ENCODE measurements at places on chromosomes 12 and 14.
A peak's percentile ranks its signal among the peaks of the same experiment; 100 is the strongest.

DNA sequence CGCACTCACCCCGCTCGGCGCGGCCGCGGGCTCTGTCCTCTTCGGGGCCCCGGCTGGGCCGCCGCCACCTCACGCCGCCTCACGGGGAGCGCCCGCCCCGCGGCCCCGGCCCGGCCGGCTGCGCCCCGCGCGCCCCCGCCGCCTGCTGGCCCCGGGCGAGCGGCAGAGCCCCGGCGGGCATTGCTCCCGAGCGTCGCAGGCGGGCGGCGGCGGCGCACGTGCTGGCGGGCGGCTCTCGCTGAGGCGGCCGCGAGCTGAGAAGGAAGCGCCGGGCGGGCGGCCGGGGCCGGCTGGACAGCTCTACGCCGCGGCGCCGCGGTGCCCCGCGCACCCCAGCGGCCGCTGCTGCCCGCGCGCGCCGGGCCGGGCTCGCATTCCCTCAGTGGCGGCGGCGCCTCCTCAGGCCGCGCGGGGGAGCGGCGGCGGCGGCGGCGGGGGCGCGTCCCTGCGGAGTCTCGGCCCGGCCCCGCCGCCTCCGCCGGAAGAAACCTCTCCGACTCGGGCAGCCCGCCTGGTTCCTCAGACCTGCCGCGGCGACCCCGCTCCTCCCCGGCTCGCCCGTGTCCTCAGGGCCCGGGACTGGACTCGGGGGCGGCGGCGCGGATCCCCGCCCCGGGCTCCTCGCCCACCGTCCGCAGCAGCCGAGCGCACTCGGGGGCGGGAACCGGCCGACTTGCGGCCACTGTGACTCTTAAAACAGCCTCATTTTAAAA lies at the start of gene PITPNM2:
TSS of gene PITPNM2 (minus strand) at position 347 of the 713 bp plus-strand sequence. CDS start 116,500 bp downstream, outside the sequence.
- DNase-seq: peak; percentile 23

GRCh38 chr14:69842686-69843420 lies 36.4 kb upstream of the SMOC1 start:
- peak; percentile 84 for DNase-seq

DNA sequence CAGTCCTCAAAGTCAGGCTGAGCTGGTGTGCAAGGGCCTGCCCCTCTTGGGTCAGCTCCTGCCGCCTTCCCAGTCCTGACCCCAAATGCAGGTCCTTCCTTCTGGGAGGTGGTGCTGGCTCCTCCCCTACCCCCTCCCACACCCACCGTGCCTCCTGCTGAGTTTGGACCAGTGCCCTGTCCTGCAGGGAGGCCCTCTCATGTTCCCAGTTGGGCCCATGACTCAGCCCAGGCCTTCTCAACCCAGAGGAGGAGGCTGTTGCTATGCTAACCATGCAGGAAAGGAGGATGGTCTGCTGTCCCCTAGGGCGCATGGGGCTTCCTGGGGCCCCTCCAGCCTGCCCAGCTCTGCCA lies 4.4 kb downstream of the ZBTB42 start:
- no peak for DNase-seq

DNA sequence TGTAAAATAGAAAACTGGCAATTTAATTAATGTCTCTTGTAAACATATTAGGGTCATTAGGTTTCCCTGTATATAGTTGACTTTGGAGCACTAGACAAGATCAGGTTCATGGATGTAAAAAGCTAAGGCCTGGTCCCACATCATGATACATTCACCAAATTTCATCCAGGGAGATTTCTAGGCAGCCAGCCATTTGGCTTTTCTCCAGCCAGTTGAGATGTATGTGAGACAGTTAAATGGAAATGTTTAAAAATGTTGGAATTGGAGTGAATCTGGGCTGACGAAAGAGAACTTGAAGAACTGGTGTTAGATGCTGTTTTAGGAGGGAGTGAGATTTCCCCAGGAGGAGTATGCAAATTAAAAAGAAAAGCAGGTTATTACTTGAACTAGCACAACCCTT lies 41.8 kb upstream of the CLEC14A start:
- DNase-seq: no peak

GRCh38 chr14:20857630-20858261 lies 33.4 kb upstream of the RNASE3 start:
- DNase-seq: peak; percentile 22

DNA sequence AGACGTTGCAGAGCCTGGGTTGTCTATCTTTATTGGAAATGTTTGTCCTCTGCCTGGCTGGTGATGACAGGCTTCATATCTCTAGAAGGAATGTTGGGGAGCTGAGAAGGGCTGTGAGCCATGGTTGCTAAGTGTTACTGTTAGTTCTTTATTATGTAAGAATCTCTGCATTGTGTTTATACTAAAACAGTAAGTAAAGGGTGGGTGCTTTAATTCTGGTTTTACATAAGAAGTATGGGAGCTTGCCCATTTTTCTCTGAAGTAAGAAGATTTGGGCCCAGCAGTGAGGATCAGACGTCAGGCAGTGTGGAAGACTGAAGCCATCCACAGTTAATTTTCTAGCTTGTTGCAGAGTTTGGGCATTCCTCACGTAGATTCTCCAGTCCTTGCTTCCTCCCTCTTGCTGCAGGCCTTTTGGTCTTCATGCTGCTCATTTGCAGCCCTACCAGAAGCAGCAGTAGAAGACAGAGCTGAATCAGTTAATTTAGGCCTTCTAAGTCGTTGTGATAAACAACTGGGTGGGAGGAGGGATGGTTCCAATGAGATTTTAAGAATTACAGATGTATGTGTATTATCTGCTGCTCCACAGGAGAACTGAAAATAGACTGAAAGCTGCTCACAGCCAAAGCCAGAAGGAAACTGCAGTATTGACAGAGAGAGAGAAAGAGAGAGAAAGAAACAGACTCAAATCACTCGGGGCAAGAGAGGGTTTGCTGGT lies 21.4 kb downstream of the WNT5B start:
- DNase-seq: no peak

DNA sequence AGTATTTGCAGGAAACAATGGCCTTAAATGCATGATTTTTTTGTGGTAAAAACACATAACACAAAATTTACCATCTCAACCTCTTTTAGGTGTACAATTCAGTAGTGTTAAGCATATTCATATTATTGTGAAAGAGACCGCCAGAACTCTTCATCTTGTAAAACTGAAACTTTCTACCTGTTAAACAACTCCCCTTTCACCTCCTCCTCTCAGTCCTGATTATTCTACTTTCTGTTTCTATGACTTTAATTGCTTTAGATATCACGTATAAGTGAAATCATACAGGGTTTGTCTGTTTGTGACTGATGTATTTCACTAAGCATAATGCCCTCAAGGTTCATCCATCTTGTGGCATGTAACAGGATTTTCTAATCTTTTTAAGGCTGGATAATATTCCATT lies 353.4 kb downstream of the ADAMTS20 start:
- DNase-seq: no peak

- DNase-seq: no peak
These were observed 10.5 kb upstream of the OAS2 start for GRCh38 chr12:112967858-112968257.

DNA sequence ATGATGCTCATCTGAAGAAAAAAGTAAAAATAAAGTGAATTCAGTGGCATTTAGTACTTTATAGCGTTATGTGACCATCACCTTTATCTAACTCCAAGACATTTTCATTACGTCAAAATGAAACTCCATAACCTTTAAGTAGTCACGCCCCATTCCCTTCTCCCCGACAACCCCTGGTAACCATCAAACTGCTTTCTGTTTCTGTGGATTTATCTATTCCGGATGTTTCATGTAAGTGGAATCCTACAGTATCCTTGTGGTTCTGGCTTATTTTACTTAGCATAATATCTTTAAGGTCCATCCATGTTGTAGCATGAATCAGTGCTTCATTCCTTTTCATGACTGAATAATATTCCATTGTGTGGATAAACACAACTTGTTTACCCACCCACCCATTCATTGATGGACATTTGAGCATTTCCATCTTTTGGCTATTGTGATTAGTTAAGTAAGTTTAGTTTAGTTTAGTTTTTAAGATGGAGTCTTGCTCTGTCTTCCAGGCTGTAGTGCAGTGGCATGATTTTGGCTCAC lies 18.5 kb upstream of the MAP1LC3B2 start:
- no peak for DNase-seq

DNA sequence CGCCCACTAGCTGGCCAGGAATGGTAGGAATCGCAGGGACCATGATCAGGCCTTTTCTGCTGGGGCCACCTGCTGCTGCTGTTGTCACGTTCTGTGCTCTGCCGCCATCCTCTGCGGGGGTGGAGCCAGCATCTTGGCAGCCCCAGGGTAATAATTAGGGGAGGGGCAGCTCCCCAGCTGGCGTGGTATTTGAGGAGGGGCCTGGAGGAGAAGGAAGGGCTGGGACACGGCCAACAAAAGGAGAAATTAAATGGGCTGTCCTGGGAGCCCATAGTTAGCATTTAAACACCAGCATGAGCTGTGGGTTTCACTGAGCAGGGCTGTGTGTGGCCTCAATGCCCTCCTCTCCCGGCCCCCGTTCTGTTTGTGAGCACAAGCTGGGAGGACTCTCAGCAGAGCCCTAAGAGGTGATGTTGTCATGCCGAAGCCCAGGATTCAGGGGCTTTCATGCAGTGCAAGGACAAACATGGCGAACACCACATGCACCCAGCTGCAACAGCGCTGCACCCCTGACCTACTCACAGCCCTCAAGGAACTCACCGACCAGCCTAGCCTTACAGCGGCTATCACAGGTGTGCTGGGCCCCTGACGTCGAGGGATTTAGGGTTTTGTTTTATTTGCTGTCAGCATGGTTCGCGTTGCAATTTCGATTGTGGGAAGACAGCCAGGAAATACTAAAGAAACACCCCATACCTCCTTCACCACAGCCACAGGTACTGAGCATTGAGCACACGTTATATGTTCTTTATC lies 324.3 kb downstream of the CACNA1C start:
- DNase-seq: peak; percentile 54

- DNase-seq: no peak
These were observed 149.5 kb upstream of the SLC38A2 start for GRCh38 chr12:46522071-46522470.

- DNase-seq: no peak
These were observed 191.1 kb upstream of the PRICKLE1 start for GRCh38 chr12:42780671-42781070.

GRCh38 chr14:58574623-58575022 lies 63.1 kb upstream of the DACT1 start:
- DNase-seq: no peak

DNA sequence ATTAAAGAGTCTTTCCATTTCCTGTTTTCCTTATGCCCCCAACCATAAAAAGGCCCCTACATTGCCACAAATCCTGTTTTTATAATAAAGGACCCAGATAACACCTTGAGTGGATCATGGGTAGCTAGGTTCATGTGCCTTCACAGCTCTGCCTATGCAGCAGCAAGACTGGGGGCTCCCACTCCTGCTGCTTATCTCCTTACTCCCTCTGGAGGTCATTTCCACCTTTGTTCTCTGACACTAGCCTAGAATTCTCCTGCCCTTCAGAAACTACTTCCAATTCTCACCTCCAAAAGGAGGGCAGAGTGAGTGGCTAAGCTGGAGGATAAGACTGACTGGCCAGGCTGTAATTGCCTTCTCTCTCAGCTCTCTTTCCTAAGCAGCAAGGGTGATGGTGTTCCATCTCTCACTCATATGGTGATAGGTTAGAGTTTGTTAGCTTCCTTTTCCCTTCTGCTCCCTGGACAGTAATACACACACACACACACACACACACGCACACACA lies 20.0 kb upstream of the STAC3 start:
- no peak for DNase-seq

GRCh38 chr12:90631591-90632212 lies 323.3 kb downstream of the CCER1 start:
- DNase-seq: no peak

DNA sequence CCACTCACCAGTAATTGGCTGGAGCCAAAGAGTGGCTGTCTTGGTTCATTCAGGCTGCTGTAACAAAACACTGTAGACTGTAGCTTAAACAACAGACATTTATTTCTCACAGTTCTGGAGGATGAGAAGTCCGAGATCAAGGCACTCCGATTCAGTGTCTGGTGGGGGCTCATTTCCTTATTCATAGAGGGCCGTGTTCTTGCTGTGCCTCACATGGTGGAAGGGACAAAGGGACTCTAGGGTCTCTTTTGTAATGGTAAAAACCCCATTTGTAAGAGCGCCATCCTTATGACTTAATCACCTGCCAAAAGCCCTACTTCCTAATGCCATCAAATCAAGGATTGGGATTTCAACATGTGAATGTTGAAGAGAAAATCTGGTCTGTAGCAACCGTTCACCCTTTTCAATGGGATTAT lies 34.7 kb upstream of the CDKN3 start:
- DNase-seq: no peak

- DNase-seq: no peak
These were observed 2.8 kb downstream of the GABARAPL1 start for GRCh38 chr12:10215436-10215835.

DNA sequence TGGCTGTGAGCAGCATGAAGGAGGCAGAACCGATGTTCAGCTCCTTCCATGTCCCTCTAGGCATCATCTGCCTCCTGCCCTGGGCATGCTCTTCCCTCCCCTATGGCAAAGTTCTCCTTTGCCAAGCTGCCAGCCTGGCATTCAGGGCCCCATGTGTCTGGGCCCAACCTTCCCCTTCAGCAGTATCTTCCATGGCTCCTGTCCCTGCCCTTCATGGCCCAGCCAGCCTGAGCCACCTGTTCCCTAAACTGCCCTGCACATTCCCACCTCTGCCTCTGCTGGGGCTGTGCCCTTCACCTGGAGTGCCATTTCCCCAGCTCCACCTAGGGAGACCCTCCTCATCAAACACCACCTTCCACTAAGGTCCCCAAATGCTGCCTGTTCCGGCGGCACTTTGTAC lies 74.0 kb upstream of the TCL1A start:
- no peak for DNase-seq

DNA sequence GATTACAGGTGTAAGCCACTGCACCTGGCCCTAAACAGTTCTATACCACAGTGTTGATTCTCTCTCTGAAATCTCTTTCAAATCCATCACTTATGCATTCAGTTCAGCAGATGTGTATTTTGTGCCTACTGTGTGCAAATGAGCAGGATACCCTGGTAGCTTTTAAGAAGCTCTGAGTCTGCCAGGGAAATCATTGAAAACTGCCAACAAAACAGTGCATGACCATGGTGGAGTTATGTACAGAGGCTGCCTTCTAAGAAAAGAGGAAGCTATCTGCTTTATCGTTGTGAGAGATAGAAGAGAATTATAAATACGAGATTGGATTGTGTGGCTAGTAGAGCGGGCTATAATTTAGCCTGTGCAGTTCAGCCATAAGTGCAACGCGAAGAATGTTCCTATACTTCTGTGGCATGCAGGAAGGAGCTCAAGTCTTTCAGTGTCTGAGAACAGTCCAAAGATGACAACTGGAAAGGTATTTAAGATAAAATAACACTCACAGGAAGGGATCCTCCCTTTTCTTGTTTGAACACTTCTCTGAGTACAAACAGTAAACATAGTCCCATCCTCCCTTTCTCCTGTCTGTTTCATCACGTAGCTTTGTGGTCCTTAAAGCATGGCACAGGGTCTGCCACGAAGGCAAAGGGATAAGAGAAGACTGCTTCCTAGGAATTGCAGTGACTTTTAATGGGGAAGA lies 4.3 kb downstream of the DIP2B start:
- no peak for DNase-seq

- DNase-seq: no peak
These were observed 118.2 kb upstream of the GSC start for GRCh38 chr14:94888121-94888520.

- no peak for DNase-seq
These were observed 34.1 kb downstream of the NOC4L start for GRCh38 chr12:132178316-132178715.

All from NCI-H1092 treated with DMSO at 0.1 percent for 48 hours (cell line).